Activated T-helper 2 cell treated with anti-CD3 and anti-CD28 coated beads, Interferon-gamma antibody, Interleukin-2, Interleukin-4, amounts not matched to agents 10 μg/mL and 5 μg/mL and 100 μg/mL, durations not matched to agents 14 hours and 24 hours and 36 hours (primary cell): ENCODE measurements at places on chromosomes 3 and 15.

- no peak for DNase-seq
These were observed 57.9 kb upstream of the RNU6-1 start for GRCh38 chr15:67897646-67898339.

- DNase-seq: no peak
These were observed 451.4 kb upstream of the ATP10A start for GRCh38 chr15:26314577-26314976.

DNA sequence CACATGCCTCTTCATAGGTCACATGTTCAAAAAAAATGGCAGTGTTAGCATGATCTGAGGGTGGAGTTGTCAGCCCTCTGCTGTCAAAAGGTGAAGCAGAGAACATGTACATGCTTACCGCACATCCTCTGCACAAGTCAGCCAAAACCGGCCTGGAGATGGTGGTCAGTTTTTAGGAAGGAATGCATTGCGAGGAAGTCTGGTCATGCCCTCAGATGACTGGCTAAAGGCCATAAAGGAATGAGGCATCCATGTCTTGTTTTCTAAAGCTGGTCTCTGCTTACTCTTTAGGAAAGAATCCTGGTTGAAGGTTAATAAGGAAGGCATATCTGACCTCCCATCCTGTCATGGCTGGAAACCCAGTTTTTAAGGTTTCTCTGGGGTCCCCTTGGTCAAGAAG is 292.0 kb upstream of the CCDC54 start:
- no peak for DNase-seq

- no peak for DNase-seq
These were observed 62.2 kb upstream of the MCF2L2 start for GRCh38 chr3:183490653-183491052.

DNA sequence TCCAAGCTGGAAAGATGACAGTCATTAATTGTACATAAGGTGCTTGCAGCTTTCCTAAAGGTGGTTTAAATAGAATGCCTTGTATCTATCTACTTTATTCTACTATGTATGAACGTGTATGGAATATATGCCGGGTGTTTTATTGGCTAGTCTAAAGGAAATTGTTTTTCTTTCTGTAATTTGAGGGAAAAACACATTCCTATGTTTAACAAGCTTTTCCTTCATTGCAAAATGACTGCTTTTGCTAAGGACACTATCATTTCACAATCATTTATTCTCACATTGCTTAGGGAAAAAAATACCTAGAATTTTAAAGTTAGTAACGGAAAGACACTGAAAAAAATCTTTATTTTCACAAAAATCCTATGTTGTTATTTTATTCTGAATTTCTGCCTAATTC is 141.7 kb downstream of the WDR76 start:
- DNase-seq: no peak

DNA sequence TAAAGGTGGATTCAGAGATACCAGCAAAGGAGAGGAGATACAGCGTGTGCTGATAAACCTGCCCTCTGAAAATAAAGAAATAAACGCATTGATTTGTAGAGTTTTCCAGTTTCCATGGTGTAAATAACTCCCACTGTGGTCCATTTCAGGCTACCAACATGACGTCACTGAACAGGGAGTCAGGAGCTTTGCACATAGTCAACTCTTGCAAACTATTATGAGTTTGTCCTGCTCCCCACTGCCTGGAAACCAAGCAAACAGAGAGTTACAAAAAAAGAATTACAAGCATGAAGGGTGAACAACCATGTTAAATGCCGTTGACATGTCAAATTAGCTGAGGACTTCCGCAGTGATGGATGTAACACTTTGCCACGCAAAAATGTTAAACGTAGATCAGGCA is 70.4 kb upstream of the GATA2 start:
- no peak for DNase-seq

DNA sequence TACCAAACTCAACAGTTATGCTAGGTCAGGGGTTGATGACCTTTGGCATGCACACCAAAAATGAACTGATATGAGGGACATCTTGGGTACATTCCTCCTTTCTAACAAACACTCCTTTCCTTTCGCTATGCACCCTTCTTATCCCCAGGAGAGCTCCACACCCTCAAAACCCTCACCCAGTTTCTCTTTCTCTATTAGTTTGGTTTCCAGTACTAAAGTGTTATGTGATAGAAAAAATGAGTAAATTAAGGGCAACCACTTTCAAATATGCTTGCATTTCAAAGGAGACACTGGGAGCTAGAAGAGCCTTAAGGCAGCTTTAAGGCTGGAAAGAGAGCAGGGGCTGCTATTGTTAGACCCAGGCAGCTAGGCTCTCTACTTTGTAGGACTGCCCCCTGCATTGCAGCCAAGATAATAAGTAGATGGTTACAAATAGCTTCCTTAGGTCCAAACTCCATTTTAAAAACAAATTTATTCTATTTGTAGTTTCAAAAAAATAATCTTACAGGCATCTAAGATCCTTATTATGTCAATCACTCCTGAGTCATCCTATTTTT is 244.3 kb downstream of the ZIC1 start:
- no peak for DNase-seq

DNA sequence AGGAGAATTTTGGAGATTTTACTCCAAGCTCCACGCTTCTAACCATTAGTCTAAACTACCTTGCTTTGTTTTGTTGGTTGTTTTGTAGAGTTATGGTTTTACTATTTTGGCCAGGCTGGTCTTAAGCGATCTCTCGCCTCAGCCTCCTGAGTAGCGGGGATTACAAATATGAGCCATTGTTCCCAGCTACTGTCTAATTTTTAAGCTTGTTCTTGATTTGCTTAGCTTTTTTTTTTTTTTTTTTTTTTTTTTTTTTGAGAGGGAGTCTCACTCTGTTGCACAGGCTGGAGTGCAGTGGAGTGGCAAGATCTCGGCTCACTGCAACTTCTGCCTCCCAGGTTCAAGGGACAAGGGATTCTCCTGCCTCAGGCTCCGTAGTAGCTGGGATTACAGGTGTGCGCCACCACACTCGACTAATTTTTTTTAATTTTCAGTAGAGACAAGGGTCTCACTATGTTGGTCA is 28.5 kb downstream of the EFCAB12 start:
- DNase-seq: no peak

- no peak for DNase-seq
These were observed 426.2 kb upstream of the BCHE start for GRCh38 chr3:166263460-166263859.

DNA sequence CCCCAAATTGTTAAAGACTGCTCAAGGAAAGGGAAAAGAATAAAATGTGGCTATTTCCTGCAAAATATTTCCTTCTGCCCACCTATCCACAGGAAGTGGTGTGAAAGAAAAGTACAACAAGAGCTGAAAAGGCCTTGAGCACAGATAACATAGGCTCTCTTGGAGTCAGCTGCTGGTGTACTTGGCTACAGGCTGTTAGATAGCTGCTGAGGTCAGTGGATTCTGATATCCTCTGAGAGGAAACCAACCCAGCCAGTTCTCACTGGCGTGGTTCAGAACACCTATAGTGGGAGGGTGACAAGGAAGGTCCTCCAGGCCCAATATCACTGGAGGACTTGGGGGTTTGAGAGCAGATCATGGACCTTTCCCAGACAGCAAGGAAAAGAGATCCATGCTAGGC is 124.4 kb upstream of the GAP43 start:
- no peak for DNase-seq
